Fibroblast of skin of scalp (primary cell): ENCODE measurements at places on chromosomes 6 and 20.

DNA sequence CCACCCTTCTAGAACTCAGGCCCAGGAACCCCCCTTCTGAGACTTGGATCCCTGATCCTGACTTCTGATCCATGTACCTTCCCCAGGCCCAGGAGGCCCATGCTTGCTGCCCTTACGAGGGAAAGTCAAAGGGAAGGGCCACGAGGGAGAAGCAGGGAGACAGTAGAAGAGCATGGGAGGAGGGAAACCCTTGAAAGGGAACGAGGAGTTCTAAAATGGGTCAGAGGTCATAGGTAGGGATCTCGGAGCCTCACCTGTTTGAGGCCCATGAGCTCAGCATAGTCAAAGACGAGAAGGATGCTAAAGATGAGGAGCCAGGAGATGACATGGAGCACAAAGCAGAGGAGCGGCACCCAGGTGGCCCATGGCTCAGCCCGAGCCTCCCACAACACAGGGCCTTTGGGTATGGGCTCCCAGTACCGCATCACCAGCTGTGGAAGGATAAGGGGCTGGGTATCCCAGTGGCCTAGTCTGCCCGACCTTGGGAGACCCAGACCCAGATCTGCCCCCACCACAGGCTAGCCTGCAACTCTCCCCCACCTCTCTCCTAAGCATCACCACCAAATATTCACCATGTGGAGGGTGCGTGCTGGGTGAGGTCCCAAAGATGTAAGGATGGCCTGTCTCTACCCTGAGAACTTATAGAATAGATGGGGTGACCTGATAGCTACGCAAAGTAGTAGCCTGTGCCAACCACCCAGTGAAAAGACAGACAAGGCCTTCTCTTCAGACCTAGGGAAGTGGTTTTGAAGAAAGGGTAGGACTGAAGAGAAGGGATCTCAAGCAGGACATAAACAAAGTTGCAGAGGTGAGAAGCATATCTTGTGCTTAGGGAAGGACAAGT is 1.5 kb downstream of the NRM start:
- DNase-seq = no peak

- DNase-seq = peak; percentile 89
Measured at GRCh38 chr6:104789770-104790190, 69.9 kb downstream of the HACE1 start.

DNA sequence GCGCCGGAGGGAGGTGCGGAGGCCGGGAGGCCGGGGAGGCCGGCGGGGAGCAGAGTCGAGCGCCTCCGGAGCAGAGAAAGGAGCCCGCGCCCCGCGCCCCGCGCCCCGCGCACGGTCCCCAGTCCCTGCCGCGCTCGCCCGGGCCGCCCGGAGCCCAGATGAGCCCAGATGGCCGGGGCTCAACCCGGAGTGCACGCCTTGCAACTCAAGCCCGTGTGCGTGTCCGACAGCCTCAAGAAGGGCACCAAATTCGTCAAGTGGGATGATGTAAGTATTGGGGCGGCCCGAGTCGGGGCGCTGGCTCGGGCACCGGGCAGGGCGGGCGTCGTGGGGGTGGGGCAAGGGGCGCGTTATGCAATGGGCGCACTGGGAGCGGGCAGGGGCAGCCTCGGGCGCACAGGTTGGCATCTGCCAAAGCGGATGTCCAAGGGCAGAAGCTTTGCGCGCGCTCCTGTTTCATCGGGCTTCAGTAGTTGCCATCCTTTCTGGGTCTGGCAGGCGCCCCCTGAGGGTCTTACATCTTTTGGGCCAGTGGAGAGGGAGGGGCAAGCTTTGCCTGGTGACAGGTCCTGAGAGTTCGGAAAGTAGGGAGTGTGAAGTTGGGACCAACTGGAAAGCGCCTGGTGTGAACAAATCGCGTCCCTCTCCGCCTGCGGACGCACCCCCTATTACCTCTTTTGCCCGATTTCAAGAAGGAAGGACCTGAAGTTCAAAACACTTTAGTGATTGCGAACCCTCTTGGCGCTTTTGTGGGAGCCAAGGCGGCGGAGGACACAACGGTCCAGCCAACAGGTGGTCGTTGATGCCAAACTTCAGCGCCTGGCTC is 631 bp downstream of the PLCB1 start:
- DNase-seq = peak; percentile 36

DNA sequence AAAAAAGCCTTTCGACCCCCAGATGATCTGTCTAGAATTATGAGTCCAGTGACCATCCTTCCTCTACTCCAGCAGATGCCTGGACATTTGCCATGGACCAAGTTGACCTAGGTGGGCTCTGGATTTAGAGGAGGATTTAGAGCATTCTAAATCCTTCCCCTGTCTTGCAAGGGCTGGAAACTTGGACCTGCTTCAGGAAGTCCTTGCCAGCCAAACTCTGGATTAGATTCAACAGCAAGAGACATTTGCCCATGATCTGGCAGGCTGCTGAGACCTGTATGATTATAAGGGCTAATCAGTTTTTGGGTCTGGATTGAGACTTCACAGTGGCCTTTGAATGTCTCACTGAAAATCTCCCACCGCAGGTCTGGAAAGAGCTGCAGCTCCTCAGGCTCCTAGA is 13.1 kb upstream of the HDGFL1 start:
- no peak for DNase-seq
